ENCODE measurements at places on chromosomes 16 and 17.

DNA sequence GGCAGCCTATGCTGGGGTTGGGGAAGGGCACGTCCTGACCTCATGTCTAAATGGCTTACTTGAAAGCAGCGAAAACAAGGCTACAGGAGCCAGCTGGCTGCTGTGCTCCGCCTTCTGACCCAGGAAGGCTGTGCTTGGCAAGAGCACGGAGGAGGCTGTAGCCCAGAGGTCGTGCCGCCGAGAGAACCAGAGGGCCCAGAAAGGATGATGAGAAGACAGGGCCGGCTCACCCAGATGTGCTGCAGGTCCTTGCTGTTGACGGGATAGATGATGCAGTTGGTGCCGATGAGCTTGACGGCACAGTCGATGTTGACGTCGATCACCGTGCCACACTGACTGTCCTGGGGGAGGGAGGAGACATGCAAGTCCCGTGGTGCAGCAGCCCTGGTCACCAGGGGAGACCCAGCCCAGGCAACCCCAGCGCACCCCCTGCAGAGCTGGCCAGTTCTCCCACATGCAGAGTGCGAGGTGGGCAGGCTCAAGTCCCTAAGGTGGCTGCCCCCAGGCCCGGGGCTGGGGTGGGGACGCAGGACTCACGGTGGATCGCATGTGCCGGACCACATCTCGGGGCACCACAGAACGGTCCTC lies 20.7 kb downstream of the SPHK1 start:
- DNase-seq = no peak

DNA sequence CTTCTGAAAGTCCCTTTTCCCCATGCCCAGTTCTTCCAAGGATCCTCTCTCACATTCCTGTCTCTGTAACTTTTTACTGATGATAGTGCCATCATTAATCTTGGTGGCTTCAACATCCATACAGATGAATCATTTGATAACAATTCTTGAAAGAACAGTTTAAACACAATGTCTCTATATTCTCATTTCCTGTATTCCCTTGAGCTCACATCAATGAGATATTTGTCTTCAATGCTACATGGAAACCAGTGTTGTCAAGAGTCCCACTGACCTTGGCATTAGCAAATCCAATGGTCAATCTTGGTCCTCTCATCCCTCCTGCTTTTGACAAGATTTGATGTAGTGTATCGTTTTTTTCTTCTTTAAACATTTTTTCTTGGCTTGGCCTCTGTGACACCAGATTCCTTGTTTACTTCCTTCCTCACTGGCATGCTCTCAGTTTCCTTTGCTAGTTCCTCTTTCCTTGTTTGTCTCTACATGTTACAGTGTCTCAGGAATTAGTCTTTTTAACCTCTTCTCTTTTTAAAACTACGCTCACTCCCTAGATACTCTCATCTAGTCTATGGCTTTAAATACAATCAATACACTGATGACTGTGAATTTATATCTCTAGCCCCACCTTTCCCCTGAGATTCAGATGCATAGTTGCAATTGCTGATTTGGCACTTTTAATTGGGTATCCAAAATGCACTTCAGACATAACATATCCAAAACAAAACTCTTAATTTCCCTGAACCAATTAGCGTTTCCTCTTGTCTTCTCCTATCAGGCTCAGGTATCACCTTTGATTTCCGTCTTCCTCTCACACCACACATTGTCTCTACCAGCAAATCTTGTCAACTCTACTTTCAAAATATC lies 134.0 kb downstream of the MYO1D start:
- no peak for DNase-seq

GRCh38 chr16:9647981-9648701 lies 534.1 kb downstream of the GRIN2A start:
- peak; percentile 46 for DNase-seq

GRCh38 chr16:81831722-81832126 lies 52.6 kb downstream of the PLCG2 start:
- DNase-seq = peak; percentile 81

- DNase-seq = no peak
These were observed 44.7 kb downstream of the CPNE2 start for GRCh38 chr16:57137043-57137442.

DNA sequence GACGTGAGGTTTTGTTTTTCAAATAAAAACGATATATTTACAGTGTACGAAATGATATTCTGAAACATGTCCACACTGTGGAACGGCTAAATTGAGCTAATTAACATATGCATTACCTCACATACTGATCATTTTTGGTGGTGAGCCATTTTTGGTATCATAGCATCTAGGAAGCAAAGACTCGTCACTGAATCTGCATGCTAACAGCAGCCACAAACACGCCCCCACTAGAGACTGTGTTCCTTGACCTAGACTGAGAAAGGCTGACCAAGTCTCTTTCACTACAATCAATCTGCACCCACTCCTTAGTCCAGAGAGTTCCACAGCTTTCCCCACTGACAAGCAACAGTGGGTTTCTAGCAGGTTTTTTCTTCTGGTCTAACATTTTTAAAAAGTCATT lies 29.5 kb downstream of the NPLOC4 start:
- DNase-seq = no peak

- DNase-seq = peak; percentile 58
These were observed 506 bp downstream of the CAMKK1 start for GRCh38 chr17:3892095-3892998.

GRCh38 chr17:74516561-74517328 lies 14.5 kb downstream of the CD300LB start:
- no peak for DNase-seq

DNA sequence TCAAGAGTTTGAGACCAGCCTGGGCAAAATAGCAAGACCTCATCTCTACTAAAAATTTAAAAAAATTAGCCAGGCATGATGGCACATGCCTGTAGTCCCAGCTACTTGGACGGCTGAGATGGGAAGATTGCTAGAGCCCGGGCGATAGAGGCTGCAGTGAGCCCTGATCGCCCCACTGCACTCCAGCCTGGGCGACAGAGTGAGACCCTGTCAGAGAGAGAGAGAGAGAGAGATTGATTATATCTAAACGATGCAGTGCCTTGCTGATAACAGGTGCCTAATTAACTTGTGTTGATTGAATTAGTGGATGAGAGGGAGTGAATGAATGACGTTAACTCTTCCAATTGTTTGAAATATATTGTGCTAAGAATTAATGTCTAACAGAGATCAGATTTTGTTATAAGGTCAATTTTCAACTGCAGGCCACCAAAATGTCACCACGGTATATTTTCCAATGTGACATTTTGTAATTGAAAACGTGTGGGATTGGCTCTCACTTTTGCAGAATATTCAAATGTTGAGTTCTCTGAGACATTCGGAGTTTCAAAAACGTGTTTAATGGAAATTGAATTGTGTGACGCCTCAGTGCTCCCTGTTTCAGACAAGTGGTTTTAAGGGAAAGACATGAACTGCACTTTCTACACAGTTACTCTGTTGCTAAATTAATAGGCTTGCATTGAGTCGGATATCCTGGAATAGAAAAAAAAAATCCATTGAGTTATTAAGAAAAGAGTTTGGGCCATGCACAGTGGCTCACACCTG lies 53.6 kb downstream of the ABAT start:
- DNase-seq = no peak

DNA sequence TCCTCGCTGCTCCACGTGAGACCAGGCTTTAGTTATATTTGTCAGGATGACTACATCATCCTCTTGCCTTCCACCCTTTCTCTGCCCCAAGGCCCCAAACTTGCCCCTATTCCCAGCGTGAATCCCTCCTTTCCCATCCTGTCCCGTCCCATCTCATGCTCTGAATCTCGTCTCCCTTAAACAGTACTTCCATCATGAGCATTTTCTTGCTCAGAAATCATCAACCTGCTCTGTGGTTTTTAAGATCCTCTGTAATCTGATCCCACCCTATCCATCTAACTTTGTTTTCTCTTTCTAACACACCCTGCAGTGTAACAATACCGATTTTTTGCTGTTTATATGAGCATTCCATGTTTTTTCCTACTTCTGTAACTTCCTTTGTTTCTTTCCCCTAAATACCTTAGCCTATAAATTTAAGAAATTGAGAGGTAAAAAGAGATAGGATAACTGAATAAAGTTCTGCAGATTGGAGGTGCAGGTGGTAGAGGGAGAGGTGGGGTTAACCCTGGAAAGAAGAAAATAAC lies 39.7 kb downstream of the MRTFB start:
- DNase-seq = no peak

DNA sequence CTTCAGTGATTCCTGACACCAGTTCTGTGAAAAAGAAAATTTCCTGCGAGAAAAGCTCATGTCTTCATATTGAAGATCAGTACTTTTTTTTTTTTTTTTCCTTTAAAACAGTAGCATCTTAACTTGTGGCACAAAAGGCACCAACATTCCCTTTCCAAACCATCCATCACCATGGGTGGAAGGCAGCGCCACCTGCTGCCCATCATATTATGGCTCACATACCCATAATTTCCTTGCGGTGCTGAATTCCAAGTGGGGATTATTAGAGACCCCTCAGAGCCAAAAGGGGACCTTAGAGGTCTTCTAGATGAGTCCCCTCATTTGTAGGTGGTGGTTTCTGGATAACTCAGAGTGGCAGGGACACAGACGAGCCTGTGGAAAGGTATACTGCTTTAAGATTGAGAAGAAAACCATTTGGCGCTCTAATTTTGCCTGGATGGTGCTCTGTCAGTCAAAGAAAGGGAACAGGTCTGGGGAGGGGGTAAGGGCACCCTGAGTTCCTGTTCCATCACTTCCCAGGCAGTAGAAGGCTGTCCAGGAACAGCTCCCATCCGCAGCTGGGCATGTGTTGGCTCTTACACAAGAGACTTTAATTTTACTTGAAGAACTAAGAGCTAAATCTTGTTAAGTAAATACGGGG lies 7.9 kb upstream of the SOST start:
- peak; percentile 37 for DNase-seq

DNA sequence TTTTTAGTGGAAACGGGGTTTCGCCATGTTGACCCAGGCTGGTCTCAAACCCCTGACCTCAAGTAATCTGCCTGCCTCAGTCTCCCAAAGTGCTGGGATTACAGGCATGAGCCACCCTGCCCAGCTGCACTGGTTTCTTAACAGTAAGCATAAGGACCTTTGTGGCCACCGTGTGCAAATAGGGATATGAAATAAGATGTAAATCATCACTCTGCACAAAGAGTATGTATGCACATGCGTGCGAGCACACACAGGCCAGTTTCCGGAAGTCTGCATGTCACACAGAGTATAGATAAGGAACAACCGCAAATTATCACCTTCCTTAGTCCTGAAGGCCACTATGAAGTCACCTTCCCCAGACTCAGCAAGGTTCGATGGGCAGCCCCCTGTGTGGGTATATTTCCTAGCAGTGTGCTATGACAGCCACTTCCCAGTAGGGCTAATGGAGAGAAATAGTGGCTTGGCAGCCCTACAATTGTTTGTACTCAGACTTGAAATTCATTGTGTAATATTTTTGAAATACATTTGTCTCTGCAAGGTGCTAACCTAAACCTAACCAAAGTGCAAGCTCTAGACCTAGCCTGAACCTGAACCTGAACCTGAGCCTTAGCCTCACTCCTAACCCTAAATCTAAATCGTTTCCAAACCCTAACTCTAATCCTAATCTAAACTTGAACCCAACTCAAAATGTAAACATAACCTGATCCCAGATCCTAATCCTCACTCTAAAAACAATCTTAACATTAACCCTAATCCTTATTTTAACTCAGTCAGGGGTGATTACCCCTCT lies 48.4 kb upstream of the SKAP1 start:
- no peak for DNase-seq

DNA sequence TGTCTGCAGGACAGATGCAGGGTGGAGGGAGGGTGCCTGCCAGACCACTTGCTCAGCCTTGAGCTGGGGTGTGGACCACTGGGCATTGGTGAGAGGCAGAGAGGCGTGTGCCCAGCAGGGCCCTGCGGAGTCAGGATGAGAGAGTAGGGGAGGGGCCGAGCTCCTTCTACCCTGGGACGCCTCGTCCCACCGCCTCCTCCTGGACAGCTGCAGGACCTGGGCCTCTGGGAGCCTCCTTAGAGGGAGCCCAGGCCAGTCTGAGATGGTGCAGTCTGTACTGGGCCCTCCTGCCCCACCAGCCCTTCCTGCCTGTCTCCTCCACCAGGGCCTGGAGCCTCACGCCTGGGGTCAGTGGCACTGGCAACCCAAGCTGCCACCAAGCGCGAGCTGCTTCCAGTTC lies 35.9 kb upstream of the ACSF3 start:
- no peak for DNase-seq

DNA sequence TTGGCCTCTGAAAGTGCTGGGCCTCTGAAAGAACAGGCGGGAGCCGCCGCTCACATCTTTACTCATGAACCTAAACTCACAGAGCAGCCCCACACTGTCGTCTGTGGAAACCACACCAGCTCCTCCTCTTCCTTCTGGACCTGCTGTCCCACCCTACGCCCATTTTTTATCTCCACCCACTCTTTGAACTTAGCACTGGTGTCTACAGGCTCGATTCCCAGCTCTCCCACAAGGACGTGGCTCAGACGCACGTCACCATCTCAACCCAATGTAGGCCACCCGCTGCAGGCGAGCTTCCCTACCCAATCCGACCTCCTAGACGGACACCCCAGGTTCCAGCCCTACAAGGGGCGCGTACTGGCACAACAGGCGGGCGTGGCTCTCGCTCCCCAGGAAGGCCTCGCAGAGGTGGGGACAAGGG lies 62.2 kb downstream of the NXN start:
- no peak for DNase-seq

GRCh38 chr16:12801511-12802042 lies 2.1 kb downstream of the CPPED1 start:
- DNase-seq = peak; percentile 97

DNA sequence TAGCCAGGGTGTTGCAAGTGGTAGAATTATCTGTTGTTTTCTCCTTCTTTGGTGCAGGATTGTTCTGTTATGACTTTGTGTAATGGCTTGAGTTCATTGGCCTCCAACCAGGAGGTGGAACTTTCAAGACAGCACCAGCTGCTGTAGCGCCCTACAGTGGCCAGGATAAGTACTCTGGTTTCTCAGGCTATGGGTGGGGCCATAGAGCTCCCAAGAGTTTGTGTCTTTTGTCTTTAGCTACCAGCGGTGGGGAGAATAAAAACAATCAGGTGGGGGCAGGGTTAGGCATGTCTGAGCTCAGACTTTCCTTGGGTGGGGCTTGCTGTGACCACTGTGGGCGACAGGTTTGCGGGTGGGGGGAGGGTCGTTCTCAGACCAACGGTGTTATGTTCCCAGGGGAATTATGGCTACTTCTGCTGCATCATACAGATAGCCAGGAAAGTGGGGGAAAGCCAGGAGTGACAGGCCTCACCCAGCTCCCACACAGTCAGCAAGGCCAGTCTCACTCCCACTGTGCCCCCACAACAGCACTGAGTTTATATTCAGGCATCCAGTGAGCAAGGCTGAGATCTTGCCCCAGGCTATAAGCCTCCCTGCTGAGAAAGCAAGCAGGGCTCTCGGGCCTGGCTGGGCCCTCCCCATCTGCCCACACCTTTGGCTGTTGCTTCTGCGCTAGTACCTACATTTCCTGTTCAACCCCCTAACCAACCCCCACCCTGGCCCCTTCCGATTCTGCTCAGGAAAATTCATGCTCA lies 15.4 kb downstream of the ABCA10 start:
- DNase-seq = peak; percentile 16

DNA sequence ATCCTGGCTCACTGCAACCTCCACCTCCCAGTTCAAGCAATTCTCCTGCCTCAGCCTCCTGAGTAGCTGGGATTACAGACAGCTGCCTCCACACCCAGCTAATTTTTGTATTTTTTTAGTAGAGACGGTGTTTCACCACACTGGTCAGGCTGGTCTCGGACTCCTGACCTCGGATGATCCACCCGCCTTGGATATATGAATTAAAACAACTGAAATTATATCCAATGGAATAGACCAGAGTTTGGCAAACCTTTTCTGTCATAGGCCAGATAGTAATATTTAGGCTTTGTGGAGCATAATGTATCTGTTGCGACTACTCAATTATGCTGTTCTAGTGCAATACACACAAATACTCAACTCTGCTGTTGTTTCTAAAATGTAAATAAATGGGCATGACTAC lies 93.8 kb upstream of the NACA2 start:
- no peak for DNase-seq

- DNase-seq = no peak
These were observed 798.1 kb downstream of the KCNJ18 start for GRCh38 chr17:22490399-22490798.
